ENCODE measurements at places on chromosomes 7 and 10. TPM values are rescaled to one million over a fixed set of nuclear protein-coding genes. Genes with fewer than 3 reads are reported as not detected.

Gene NEURL1
- 25.7 TPM for total RNA-seq

Gene CCDC3
- 18.8 TPM for total RNA-seq

Gene ANKRD61
- under 0.01 TPM for total RNA-seq

Gene PPP1R17
- 2.9 TPM for total RNA-seq

Gene SFTPA1
- not detected for total RNA-seq

Gene PIK3AP1
- 4.5 TPM for total RNA-seq

Gene CRYGN
- under 0.01 TPM for total RNA-seq

Gene STK31
- 13.5 TPM for total RNA-seq

Gene MAD1L1
- total RNA-seq = 37.1 TPM

Gene MUC12
- total RNA-seq = 0.41 TPM

Gene ASB10
- not detected for total RNA-seq

GRCh38 chr7:39260279-39260844 lies 282.7 kb downstream of the POU6F2 start:
- DNase-seq = no peak

GRCh38 chr7:111718886-111719285 lies 156.6 kb upstream of the IMMP2L start:
- no peak for DNase-seq

GRCh38 chr10:5888351-5888750 lies 1.3 kb downstream of the ANKRD16 start:
- DNase-seq = no peak

DNA sequence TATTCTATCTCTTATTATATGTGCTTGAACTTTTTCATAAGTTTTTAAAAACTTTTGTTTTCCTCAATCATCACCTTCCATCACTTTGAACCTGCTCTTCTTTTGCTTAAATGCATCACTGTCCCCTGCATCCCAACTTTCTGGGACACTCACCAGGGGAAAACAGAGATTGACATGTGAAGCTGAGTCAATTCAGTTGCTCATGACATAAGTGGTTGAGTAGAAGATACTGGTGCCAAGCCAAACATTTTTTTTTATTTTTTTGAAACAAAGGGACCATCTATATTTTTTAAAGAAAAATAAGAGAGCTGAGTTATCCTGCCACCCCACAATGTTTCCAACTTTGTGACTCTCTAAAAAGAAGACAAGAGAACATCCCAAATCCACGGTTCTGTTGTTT lies 61.8 kb upstream of the AHR start:
- no peak for DNase-seq

DNA sequence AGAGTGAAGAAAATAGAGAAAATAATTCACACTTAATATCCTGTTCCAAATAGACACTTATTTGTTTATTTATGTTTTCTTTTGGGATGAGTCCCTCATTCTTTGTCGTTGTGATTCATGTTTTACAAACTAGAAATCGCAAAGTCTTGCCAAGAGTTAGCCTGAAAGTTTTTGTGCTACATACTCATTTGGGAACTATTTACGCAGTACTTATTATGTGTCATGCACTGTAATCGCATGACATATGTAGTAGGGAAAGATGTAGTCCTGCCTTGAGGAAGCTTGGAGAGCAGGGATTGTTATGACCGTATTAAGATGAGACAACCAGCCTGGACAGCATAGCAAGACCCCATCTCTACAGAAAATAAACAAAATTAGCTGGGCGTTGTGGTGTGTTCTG lies 189.3 kb downstream of the ABCA13 start:
- DNase-seq = no peak

GRCh38 chr7:8423057-8423456 lies 10.4 kb upstream of the NXPH1 start:
- no peak for DNase-seq

DNA sequence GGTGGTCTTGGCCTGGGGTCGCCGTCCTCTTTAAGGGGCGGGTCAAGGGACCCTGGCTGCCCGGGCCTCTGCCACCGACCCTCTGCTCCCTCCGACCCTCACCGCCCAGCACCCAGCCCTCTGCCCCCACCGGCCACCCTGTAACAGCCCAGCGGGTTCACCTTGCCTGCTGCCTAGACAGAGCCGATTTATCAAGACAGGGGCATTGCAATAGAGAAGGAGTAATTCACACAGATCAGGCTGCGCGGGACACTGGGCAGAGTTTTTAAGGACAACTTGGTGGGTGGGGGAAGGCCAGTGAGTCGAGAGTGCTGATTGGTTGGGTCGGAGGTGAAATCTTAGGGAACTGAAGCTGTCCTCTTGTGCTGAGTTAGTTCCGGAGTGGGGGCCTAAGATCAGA lies 779 bp upstream of the ADCK2 start:
- DNase-seq = no peak

DNA sequence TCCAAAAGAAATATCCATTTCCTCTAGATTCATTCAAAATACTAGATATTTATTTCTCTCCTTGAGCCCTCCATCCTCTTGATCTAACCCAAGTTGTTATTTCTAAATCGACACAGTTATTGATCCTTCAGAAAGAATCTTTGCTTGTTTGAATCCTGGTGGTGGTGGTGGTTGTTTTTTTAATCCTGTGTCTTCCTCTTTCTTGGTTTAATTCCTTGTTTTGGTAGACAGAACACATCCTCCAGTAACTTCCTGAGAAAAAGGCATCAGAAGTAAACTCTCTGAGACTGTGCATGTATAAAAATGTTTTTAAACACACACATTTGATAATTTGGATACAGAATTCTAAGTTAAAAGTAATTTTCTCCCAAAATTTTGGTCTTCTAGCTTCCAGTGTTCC lies 49.9 kb downstream of the SIRT1 start:
- no peak for DNase-seq

DNA sequence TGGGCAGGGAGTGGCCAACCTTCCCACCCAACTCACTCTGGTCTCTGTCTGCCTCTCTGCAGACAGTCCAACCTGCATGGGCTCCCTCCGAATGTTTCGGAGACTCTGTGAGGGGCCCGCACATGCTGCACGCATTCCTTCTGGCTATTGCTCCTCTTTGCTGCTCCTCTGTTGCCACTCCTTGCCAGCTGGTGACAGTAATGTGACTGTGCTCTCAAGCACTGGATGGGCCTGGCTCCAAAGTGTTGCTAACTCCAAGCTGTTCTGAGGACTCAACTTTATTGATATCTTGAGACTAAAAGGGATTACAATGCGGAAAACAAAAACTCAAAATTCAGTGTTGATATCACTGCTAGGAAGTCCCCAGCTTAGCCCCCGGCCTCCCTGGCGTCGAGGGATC lies 105.4 kb upstream of the KIF5B start:
- DNase-seq = no peak

DNA sequence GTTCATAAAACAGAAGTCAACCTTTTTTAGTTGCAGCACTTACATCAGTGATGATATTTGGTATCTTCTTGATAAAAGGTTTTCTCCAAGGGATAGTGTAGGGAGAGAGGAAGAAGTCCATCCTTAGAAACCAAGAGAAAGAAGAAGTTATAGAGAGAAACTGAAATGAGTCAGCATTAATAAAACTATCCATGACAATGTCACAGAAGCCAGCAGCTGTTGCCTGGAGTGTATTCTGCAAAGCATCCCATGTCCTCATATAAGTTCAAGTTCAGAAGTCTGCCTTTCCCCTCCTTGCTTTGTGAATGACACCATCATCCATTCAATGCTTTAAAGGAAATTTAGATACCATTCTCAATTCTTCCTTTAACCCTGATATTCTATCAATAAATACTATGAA lies 14.4 kb upstream of the COL1A2 start:
- DNase-seq = no peak

DNA sequence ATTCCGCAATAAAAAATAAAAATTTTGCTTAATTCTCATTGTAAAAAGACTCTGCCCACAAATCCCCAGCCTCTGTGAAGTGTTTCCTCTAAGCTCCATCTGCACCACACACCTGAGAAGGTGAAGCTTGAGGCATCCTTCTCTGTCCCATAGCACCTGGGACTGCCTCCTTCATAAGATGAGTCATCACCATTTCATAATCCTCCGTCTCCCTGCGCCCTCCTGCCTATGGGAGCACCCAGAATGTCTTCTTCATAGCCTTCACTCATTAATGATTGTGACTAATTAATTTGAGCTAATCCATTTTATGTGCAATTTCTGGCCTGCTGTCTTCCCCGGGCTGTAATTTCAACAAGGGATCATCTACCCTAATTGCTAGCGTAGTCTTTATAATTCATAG lies 90.3 kb downstream of the WDR11 start:
- no peak for DNase-seq

DNA sequence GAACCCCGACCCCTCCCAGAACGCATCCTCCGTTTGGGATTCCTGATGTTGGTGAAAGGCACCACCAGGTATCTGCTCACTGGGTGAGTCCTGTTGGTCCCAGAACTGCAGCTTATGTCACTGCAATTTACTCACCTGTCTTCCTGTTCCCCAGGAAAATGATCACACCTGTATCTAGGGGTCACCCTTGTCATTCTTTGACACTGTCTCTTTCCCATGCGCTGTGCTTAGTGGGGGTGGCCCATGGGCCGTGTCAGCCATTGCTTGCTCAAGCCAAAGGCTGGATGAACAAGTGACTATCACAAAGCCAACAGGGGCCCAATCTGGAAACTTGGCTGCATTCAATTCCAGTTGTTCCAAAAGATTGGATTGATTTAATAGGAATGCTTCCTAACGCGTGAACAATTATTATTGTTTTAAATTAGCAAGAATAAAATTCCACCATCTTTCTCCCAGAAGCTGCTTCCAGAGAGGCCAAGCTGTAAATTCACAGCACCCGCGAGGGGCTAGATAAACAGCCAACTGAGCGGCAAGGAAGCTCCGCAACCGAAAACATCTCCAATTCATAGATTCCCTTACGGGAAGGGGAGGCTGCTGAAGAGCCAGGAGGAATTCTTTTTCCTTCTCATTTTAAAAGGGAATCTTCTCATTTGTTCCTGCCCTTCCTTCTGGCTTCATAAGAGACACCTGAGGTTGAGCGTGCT lies 134.8 kb upstream of the ZMIZ1 start:
- DNase-seq = no peak

GRCh38 chr7:2737771-2738540 lies 50.0 kb downstream of the AMZ1 start:
- DNase-seq = no peak

DNA sequence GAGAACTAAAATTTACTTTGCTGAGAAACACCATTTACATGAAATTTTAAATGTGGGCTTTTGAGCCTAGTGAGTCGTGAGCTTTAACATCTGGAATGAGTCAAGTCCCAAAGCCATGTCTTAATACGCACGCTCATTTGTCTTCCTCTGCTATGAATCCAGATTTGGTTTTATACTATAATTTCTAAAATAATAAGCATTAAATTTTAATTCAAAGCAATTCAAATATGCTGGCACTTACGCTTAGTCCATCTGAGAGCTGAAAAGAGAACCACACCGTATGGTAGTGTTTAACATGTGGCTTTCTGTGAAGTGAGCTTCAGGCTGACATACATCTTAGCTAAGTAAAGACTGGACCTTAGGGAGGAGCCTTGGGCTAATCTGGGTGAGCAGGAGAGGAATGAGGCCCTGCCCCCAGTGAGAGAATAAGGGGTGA lies 52.2 kb downstream of the CUBN start:
- no peak for DNase-seq

DNA sequence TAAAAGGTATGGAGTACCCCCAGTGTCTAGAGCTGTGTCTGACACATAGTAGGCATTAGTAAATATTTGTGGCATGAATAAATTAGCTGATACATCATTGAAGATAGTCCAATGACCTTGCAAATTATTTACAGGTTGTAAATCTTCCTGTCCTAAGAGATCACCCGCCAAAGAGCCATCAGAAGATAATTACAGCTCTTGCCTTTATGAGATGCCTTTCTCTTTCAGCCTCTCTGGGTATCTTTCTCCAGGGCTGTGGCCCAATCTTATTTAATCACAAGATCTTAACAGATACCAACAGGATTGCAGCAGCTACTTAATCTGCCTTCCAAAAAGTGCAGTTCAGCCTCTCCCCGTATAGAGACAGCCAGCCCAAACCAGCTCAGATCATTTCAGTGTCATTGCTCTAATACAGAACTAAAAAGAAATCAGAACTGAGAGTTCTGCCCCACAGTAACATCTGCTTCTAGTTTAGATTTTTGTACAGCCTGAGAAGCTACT lies 41.5 kb downstream of the MYOF start:
- no peak for DNase-seq

GRCh38 chr7:151505433-151505832 lies 14.3 kb downstream of the RHEB start:
- DNase-seq = no peak

GRCh38 chr7:42984137-42984536 lies 52.0 kb downstream of the MRPL32 start:
- no peak for DNase-seq

DNA sequence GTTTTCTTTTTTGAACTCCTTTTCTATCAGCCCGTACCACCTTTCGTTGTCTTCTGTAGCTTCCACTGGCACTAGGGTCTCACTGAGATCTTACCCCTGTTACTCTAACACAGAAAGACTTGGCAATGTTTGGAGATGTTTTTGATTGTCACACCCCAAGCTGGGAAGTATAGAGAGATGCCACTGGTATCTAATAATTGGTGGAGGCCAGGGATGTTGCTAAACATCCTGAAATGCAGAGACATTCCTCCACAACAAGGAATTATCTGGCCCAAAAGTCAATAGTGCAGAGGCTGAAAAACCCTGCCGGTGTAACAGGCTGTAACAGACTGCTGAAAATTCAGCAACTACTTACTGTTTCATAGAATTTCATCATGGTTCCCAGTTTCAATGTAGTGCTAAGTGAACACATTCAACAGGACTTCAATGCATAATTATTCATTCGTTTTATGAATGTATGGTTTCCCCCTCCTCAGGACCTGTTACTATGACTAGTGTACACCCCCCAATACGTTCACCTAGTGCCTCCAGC lies 115.9 kb downstream of the TRIM24 start:
- DNase-seq = no peak

- no peak for DNase-seq
Measured at GRCh38 chr7:1716263-1717094, 46.4 kb downstream of the ELFN1 start.

DNA sequence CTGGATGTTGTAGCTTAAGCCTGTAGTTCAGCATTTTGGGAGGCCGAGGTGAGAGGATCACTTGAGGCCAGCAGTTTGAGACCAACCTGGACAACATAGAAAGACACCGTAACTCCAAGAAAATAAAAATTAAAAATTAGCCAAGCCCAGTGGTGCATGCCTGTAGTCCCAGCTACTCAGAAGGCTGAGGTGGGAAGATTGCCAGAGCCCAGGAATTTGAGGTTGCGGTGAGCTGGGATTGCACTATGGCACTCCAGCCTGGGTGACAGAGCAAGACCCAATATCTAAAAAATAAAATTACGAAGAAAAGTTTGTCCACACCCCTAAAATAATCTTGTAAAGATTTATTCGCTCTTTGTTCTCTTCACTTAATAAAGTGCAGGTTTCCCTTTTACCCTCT lies 951.0 kb downstream of the TYW1 start:
- DNase-seq = no peak

DNA sequence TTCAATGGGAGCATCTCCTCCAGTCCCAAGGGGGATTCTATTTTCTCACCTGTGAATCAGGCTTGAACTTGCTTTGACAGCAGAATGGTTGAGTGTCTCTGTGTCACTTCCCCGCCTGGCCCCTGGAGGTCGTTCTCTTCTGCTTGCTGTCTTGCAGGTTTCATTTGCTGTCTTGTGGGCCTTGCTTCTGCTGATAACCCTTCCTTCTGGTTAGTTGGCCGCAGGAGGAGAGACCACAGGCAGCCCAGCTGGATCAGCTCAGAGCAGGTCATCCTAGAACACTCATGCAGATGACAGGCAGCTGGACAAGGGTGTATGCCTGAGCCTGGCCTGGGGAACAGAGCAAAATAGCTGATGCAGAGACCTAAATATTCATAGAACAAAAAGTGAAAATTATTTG lies 344.2 kb upstream of the ADARB2 start:
- DNase-seq = no peak
